Left renal cortex interstitium (tissue), 4 donors: ENCODE measurements at places on chromosomes 4 and X. TPM values are rescaled to one million over a fixed set of nuclear protein-coding genes. Genes with fewer than 3 reads are reported as not detected.

- no peak for DNase-seq
Measured at GRCh38 chr4:57403591-57403990, 293.4 kb upstream of the IGFBP7 start.

DNA sequence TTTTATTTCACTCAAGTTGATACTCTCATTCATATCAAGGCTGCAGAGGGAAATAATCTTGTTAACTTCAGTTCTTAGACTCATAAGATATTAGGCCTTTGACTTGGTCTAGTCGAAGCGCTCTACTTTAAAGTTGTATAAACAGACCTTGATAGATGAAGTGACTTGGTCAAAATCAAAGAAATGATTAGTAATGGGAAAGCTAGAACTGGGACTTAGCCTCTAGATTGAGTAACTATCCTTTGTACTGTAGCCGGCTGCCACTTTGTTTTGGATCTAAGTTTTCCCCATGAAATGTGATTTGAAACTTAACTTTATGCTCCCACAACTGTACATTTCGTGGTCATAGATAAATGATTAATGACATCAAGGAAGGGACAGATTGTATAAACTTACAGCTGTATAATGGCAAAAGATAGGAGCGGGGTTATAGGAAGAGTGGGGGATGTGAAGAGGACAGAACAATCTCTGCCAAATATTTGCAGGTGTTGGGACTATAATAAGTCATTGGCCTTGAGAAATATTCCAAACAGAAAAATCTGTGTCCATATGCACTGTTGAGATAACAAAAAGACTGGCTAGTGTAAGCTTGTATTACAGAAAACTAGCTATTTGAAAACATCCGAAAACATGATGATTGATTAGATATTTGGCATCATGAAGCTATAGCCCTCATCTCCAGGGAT is 17.2 kb downstream of the MID2 start:
- DNase-seq = no peak

DNA sequence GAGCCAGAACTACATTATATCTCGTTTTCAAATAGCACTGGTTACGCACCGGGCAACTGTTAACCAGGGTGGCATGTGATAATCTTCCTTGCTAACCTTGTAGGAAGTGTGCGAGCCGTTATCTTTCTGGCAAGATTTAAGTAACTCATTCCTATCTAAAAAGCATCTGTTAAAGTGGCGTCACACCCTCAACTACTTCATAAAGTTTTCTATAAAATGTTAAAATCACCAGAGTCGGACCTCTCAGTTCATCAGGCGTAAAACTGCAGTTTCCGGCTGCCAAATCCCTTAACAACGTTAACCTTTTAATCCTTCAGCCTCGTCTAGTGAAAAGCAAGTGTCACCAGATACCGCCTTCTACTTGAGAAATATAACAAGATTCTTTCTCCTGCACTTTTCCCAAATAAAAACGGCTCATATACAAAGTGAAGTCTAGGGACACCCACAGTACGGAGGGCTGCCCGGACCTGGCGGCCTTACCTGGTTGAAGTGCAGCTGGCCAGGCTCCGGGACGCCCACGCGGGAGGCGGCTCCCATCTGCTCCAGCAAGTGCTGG is 1.2 kb downstream of the SLC39A8 start:
- DNase-seq = peak; percentile 52

DNA sequence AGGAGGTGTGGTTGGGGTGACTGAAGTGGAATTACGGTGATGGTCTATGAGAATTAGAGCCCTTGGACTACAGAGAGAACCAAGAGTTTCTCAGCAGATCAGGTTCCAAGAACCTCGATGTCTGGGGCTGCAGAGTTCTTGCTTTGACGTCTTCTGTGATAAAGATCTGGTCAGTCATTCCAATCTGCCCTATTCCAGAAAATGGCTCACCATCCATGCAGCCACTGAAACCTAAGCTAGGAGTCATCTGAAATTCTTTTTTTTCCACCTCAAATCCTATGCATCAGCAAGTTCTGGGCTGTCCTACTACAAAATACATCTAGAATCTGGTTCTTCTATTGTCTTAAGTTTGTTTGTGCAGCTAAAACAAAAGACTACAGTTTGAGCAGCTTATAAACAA is 254.4 kb upstream of the PGRMC2 start:
- DNase-seq = no peak

Gene F8
- 12.2 TPM for polyA plus RNA-seq

Gene AREG
- polyA plus RNA-seq = 0.12 TPM
